ENCODE measurements at places on chromosomes 1 and 21.

DNA sequence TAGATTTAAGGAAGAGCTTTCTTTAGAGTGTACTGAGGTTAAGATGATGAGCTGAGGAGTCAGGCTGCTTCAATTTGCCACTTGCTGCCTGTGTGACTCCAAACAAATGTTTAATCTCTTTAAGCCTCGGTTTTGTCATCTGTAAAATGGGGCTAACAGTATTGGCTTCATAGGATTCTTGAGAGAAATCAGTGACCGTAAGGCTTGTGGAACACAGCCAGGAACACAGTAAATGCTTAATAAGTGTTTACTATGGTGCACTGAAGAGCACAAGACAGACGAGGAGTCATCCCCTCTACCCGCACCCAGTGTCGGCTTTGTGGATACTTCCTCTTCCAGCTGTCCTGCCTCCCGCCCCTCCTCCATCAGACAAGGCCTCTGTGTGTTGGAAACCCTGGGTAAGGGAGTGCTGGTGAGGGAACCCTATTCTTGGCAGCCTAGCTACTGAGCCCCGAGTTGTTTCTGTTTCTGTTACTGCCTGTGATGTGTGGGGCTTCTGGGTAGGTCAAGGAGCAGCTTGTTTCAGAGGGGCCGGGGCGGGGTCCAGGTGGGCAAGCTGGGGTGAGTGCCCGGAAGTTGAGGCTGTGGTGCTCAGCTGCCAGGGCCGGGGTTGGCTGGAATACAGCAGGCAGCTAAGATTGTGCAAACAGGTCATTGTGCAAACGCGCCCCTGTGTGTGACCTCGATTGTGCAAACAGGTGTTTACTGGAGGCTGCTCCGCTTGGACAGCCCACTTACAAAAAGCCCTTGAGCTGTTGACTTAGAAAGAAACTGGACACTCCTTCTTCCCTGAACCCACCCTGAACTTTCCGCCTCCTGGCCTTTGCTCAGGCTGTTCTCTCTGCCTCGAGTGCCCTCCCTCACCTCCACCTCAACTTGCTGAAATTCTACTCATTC is 4.0 kb upstream of the CSF3R start:
- no peak for DNase-seq

DNA sequence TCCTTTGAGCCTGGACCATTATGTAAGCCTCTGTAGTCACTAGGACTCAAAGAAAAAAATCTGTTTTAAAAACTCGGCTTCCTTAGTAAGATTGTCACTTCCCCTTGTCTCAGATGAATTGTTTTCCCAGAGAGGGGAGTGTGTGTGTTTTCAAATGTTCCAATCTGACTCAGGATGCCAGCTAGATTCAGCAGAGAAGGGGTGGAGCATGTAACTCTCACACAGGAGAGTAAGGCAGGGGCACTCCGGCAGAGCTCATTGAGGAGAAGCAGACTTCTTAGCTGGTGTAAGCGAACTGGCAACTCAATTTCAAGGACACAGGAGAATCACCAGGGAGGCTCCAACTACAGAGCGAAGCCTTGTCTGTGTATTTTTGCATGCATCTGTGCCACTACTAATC is 623.2 kb downstream of the LMO4 start:
- DNase-seq: no peak

- DNase-seq: peak; percentile 92
Measured at GRCh38 chr1:32249831-32250525, 1.1 kb upstream of the LCK start.

GRCh38 chr1:196577386-196577785 is 30.9 kb downstream of the KCNT2 start:
- DNase-seq: no peak

DNA sequence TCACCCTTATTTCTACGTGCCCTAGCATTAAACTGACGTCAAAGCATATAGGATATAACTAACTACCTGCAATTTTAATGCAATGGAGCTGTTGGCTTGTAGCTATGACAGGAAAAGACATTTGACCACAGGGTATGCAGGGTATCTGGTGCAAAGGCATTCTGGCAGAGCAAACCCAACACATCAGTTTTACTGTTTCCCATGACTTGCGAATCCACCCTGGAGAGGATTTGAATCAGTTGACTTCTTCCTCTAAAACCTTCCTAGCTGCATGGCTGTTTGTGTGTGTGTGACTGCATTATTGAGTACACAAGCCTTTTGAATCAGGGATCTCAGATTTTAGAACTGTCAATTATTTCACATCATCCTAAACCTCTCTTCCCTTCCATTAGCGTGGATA is 41.7 kb upstream of the SYT14 start:
- DNase-seq: no peak

- DNase-seq: peak; percentile 72
Measured at GRCh38 chr1:228646717-228647522, 88.4 kb upstream of the RHOU start.

DNA sequence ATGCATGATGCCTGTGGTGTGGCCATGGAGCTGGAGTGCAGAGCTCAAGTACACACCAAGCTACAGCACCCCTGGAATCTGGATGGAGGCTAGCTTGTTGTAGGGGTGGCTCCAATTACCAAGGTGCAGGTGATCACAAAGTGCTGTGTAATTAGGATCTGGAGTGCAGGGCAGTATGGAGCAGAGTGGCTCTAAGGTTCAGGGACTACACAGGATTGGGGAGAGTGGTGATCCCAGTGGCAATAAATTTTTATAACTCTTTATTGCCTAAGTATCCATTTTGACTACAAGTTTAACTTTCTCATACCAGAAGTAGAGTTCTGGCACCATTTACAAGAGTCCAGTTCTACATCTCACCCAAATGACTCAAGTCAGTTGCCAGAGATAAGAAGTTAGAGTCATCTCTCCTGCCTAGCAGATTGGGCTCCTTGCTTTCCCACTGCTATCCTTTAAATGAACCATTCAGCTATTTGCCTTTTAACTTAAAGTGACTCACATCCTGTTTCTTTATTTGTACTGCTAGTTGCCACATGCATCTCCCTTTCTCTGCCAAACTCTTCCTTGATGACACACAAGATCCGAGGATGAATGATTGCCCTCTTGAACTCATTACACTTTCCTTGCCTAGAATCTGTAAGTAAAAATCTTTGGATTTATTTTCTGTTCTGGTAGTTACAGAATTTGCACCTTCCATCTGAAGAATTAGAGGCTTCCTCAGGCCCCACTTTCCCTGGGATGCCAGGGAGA is 427.2 kb downstream of the KCNT2 start:
- DNase-seq: no peak

DNA sequence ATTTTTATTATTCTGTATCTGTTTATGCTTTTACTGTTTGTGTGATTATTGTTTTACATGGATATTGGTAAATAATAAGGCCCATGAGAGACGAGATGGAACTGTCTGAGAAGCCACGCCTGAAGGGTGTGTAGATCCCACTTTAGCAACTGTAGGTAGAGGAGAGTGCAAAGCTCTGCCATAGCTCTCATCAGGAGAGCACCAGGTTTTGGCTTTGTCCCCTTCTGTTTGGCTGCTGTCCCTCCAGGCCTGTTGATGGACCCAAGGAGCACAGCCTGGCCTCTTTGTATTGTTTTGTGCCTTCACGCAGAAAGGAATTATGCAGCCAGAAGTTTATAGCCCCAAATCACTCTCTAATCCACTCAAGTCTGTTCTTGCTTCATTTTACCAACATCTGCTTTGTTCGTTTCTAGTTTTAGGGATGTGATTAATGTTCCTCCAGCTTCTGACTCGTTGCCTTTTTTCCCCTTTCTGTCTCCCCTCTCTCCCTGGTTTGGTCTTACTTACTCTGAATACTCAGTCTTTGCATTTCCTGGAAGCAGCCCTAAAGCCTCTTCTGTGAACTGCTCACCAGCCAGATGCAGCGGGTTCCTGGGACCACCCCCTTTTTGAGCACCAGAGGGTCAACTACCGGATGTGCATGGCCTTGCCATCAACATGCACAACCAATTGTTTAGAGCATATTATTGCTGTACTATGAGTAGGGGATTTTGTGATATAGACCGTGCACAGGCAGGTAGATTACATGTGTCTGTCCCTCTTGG is 127.3 kb downstream of the HHAT start:
- no peak for DNase-seq

- no peak for DNase-seq
Measured at GRCh38 chr1:246332078-246332477, 175.0 kb downstream of the SMYD3 start.

- DNase-seq: no peak
Measured at GRCh38 chr1:239826211-239826610, 265.5 kb upstream of the FMN2 start.

DNA sequence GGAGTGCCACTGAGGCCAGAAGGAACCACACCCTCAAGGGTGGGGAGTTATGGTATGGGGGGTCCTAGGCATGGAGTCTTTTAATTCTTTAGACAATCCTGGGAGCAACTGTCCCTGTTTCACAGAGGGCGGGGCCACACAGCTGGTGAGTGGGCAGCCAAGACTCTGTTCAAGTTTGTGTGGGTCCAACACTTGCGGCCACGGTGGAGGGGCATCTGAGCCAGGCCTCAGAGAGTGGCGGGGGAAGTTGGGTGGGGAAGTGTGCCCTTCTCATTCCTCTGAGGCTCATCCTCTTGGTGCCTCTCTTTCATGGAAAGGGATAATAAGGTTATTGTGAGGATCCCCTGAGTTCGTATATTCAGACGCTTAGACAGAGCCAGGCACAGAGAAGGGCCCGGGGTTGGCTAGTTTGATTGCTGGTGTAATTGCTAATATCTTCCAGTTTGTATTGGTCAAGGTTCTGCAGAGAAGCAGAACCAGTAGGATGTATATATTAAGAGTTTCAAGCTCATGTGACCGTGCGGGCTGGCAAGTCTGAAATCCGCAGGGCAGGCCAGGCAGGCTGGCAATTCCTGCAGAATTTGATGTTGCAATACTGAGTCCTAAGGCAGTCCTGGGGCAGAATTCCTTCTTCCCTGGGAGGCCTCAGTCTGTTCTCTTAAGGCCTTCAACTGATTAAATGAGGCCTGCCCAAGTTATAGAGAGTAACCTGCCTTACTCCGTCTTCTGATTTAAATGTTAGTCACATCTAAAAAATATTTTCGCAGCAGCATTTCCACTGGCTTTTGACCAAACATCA is 15.9 kb downstream of the PCSK9 start:
- peak; percentile 46 for DNase-seq
